ENCODE measurements at places on chromosomes 11 and 22.
A peak's percentile ranks its signal among the peaks of the same experiment; 100 is the strongest.

- DNase-seq = peak; percentile 22
These were observed 89.0 kb upstream of the PARVA start for GRCh38 chr11:12288212-12288930.

GRCh38 chr11:67592880-67593564, 9.4 kb downstream of the GSTP1 start:
- no peak for DNase-seq

- DNase-seq = no peak
These were observed 26.9 kb upstream of the ATXN10 start for GRCh38 chr22:45644714-45645113.

GRCh38 chr11:2789791-2790567, 90.2 kb upstream of the KCNQ1OT1 start:
- DNase-seq = no peak

- DNase-seq = no peak
These were observed 24.5 kb upstream of the SERPIND1 start for GRCh38 chr22:20749453-20749852.

DNA sequence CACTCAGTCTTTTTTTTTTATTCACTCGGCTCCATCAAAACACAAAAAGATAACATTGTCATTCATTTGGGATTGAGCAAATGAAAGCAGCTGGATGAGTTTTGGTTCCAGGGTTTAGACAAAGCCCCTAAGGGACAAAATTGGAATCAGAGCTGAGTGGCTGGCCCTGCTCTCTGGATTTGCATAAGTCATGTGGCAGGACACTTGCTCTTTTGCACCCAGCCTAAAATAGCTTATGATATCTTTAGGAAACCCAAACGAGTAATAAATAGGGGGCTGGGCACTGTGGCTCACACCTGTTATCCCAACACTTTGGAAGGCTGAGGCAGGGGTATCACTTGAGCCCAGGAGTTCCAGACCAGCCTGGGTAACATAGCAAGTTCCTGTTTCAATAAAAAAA, 11.0 kb upstream of the TMEM121B start:
- DNase-seq = no peak

- no peak for DNase-seq
These were observed 9.5 kb upstream of the LINC01488 start for GRCh38 chr11:69471729-69472540.

GRCh38 chr22:25702040-25702439, 39.9 kb upstream of the MYO18B start:
- no peak for DNase-seq

DNA sequence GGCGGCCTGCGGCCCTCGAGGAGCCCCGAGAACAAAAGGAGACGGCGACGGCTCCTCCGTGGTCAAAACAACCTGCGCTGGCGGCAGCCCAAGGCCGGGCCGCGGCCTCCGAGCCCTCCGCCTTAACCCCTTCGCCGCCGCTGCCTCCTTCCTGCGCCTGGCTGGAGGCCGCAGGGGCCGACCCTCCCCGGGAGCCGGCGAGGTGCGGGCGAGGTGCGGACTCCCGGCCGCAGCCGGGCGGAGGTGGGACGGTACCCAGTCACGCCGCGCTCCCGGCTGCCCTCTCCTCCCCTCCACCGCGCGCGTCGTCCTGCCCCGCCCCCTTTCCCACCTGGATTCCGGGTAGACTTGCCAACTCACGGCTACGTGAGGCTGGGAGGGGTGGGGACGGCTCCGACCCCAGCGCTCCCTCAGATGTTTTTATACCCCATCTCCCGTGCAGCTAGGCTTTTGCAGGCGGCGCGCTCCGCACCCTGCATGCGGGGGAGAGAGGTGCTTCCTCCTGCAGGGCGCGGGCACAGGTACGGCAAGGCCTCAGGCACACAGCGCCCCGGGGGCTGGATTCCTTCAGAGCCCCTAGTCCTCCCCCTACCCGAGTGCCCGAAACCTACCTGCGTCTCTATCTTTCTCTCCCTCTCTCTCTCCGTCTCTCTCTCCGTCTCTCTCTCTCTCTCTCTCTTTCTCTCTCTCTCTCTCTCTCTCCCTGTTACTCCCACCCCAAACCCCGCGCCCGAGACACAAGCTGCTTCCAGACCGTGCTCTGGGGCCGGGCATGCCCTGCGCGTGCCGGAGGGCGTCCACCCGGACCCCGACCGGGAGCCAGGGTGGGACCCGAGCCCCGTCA, 2.0 kb downstream of the PDGFB start:
- DNase-seq = no peak

- DNase-seq = no peak
These were observed 117.4 kb downstream of the KIAA1671 start for GRCh38 chr22:25069758-25070481.

DNA sequence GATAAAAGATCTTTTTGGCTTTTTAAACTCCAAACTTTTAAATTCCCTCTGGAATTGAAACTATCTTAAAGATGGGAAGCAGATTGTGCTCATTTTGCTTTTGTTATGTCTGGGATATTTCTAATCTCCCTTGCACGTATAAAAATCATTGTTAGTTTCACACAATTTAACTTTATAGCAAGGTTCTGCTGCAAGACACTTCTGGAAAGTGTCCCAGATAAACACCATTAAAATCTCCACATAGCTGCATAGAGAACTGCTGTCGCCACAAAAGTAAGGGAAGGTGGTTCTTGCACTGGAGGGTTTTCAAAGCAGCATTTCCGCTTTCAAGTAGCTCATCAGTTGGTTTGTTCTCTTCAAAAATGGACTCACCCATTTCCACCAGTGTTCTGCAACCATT, 11.8 kb downstream of the PTS start:
- DNase-seq = no peak

GRCh38 chr11:112812729-112813128, 148.5 kb upstream of the NCAM1 start:
- DNase-seq = no peak

DNA sequence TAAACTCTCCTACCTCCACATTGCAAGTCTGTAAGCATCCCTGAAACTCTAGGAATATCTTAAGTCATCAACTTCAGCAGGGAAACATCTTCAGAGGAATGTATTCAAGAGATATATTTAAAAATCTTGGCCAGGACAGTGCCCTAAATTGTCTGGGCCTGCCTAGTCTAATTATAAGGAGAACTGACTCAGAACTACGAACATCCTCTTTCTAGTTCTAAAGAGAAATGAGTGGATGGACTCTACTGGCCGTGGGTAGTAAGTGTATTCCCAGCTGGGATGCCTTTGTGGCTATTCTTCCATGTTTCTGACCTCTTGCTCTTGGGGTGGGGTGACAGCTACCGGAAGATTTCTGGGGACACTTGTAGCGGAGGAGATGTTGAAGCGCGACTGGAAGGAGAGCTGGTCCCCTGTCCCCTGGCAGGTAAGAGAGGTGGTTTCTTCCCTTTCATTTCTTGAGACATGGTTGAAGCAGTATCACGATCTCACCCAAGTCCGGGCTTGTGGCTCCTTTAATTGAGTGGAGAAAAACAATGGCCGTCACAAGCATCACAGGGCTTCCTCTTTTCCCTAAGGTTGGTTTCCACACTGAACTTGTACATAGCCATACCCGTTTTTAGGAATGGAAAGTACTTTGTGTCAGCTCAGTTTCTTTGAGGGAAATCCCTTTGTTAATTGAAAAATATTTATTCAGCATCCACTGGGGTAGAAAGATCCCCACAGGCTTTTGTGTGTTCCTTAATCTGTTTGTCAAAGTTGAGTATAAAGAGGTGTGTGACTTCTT, 97.7 kb upstream of the SORL1-AS1 start:
- DNase-seq = no peak

DNA sequence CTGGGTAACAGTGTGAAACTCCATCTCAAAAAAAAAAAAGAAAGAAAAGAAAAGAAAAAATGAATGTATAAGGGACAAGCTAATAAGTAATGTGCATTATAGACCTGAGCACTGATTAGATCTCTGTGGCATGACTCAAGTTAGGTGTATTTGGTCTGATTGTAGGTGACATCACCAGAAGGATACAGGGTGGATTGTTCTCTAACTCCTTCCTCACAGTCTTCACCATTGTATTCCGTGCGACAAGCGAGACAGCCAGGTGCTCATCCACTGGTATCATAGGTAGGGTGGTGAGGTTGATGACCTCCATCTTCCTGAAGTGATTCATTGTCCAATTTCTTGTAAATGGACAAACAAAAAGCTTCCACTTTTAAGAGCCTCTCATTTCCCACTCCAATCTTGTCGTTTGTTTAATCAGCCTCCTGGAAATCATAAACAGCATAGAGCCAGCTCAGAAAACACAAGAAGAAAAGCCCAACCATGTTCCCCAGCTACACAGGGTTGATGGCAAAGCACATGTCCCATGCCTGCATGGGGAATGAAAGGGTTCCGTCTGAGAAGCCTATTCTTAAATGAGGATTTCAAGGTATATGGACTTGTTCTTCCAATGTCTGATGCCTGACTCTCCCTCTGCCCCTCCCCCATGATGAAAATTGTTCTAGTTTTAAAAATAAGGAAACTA, 6.2 kb downstream of the FAM227A start:
- no peak for DNase-seq

DNA sequence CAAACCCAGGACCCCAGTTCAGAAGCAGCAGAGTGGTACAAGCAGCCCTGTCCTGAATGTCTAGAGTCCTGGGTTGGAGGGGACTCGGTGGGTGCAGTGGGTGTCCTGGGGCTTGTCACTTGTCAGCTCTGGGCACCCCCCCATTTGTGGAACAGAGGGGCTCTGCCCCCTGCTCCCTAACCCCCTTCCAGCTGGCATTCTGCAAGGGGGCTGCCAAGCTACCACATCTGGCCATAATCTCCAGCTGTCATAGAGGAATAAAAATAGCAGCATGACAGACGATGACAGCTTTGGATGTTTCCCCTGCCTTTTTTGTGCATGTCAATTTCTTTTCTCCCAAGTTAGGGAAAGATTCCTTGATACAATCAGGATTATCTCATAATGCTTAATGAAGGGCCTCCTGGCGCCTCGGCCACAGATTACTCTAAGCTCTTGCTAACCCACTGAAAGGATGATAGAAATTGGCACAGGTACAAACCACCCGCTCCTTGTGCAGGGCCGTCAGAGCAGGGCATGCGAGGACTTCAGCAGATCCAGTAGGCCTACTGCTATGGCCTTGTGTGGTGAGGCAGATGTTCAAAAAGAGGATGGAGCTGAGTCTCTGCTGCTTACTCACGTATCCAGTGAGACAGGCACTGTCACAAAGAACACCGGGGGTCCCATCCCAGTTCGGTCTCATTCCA, 83.0 kb downstream of the ISX start:
- no peak for DNase-seq

- no peak for DNase-seq
These were observed 72.5 kb downstream of the GLYATL1 start for GRCh38 chr11:59011655-59012397.

DNA sequence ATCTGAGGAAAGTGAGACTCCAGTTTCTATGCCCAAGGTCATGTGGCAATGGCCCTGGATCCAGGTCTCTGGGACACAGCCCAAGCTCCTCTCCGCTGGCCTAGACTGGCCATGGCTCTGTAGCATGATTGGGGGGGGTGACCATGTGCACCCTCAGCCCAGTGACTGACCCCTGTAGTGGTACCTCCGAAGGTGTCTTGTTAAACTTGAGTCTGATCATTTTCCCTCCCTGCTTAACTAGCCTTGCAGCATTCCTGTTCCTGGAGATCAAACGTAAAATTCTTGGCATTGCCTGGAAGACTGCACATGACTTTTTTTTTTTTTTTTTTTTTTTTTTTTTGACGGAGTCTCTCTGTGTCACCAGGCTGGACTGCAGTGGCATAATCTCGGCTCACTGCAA, 1116.0 kb downstream of the TBC1D22A start:
- no peak for DNase-seq

- DNase-seq = no peak
These were observed 13.5 kb downstream of the TEAD1 start for GRCh38 chr11:12687740-12688139.

DNA sequence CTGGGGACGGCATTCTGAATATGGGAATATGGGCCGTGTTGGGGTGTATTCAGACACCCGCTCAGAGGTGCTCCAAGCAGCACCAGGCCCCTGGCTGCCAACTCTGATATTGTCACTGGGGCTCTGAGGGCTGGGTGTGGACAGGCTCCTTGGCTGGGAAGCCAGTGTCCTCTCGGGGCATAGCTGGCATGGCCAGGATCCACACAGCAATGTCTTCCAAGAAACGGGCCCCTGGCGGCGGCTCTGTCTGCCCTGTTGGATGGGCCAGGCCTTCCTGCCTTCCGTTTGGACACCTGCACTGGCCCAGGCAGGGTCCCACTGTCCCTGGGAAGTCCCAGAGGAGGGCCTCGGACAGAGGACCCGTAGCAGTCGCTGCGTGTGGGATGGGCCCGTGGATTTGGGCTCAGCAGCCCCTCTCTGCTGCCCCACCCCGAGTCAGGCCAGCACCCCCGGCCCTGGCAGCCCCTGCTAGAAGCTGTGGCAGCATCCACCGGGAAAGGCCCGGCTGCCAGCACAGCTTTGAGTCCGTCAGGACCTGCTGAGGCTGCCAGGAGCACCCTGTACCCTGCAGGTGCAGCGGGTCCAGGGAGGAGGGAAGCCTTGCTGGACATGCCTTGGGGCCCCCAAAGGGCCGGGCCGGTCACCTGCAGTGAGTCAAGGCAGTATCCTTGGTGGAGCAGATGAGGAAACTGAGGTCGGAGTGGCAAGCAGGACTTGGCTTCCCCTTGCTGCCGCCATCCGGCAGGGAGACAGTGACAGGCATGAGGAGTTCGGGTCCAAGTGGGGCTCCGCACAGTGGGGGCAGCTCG, 4.1 kb downstream of the PANX2 start:
- no peak for DNase-seq

GRCh38 chr11:86873573-86874083, 73.3 kb downstream of the PRSS23 start:
- no peak for DNase-seq

GRCh38 chr11:19326499-19326898, 85.8 kb upstream of the E2F8 start:
- no peak for DNase-seq

- no peak for DNase-seq
These were observed 68.9 kb downstream of the MYO7A start for GRCh38 chr11:77196961-77197360.

GRCh38 chr22:37818409-37819104, 4.6 kb upstream of the GALR3 start:
- peak; percentile 52 for DNase-seq

DNA sequence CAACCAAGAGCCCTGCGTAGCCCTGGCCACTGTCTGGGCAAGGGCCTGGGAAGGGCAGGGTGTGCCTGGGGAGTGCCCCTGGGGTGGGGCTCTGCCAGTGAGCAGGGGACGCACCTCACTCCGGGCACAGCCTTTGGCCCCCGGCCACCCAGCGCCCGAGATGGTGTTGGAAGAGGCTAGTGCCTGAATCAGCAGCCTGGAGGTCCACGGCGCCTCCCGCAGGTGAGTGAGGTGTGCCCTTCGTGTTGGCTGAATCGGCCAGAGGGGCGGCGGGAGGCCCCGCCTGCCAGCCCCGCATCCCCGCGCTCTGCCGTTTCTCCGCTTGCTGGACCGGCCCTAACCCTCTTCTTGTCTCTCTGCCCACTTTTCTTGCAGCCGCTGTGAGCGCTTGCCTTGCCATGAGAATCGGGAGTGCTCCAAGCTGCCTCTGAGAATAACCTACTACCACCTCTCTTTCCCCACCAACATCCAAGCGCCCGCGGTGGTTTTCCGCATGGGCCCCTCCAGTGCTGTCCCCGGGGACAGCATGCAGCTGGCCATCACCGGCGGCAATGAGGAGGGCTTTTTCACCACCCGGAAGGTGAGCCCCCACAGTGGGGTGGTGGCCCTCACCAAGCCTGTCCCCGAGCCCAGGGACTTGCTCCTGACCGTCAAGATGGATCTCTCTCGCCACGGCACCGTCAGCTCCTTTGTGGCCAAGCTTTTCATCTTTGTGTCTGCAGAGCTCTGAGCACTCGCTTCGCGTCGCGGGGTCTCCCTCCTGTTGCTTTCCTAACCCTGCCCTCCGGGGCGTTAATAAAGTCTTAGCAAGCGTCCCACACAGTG, 60.1 kb downstream of the FBLN1 start:
- no peak for DNase-seq

- DNase-seq = peak; percentile 24
These were observed 5.3 kb upstream of the INS start for GRCh38 chr11:2166091-2166851.
